Effector CD4-positive, alpha-beta T cell (primary cell): ENCODE measurements at places on chromosomes 16 and 17.
A peak's percentile ranks its signal among the peaks of the same experiment; 100 is the strongest.

DNA sequence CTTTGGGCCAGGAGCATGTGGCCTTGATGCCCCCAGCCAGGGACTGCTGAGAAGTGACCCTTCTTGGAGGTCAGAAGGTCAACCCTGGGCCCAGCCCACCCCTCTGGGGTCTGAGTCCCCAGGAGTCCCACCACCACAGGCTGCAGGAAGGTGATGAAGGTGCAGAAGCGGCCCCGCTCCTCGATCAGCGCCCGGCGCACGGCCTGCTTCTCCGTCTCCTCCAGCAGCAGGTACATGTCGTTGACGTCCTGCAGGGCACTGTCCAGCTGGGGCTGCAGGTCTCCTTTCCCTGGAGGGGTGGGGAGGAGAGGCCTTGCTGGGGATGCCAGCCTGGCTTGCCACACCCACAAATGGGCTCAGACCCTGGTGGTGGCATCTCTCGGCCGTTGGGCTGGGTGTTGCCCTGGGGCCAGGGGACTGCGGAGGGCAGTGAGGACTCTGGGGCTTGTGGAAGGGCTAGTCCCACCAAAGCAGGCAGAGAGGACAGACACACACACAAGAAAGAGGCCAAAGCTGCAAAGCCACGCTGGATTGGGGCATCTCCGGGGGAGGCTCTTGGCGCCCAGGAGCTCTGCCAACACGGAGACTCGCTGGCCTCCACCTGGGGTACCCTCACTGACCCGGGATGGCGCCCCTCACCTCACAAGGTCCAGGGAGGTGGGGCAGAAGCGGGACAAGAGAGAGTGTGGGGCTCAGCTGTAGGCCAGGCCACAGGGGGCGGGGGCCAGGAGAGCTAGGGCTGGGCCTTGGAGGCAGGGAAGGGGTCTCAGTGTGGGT lies 7.5 kb downstream of the MTSS2 start:
- DNase-seq, result no peak

- no peak for DNase-seq
These were observed 38.6 kb downstream of the SYNRG start for GRCh38 chr17:37570527-37571093.

DNA sequence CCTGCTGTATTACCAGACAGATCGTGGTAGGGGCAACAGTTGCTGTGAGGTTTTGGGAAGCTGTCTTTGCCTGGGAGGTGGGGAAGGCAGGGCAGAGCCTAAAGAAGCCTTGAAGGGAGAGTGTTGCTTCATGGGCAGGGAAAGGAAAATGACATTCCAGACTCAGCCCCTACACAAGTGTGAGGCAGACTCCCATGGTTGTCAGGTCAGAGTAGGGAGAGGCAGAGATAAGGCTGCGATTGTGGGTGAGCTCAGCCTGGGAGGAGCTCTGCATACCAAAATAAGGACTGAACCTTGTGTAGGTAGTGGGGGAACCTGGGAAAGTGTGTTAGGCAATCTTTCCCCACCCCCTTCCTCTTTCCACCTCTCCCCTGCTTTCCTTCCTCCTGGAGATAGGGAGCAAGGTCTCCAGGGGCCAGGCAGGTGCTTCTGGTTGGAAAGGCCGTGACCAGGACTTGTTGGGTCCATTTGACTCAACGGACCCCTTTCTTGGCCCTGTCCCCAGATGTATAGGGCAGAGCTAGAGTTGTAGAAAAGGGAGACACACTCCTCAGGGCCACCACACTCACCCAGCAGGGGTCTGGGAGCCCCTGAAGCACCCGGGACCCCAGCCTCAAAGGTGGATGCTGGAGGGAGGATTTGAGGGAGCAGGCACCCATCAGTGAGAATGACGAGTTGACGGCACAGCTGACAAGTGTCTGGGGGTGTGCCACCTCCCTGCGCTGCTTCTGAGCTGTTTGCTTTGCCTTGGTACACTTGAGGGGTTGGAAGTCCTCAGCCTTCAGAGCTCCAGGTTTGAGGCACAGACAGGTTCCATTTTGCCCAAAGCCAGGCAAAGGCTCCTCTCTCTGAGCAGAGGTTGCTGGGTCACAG lies 18.5 kb upstream of the TOB1 start:
- no peak for DNase-seq

GRCh38 chr16:15948532-15949209 lies 745 bp upstream of the ABCC1 start:
- no peak for DNase-seq

DNA sequence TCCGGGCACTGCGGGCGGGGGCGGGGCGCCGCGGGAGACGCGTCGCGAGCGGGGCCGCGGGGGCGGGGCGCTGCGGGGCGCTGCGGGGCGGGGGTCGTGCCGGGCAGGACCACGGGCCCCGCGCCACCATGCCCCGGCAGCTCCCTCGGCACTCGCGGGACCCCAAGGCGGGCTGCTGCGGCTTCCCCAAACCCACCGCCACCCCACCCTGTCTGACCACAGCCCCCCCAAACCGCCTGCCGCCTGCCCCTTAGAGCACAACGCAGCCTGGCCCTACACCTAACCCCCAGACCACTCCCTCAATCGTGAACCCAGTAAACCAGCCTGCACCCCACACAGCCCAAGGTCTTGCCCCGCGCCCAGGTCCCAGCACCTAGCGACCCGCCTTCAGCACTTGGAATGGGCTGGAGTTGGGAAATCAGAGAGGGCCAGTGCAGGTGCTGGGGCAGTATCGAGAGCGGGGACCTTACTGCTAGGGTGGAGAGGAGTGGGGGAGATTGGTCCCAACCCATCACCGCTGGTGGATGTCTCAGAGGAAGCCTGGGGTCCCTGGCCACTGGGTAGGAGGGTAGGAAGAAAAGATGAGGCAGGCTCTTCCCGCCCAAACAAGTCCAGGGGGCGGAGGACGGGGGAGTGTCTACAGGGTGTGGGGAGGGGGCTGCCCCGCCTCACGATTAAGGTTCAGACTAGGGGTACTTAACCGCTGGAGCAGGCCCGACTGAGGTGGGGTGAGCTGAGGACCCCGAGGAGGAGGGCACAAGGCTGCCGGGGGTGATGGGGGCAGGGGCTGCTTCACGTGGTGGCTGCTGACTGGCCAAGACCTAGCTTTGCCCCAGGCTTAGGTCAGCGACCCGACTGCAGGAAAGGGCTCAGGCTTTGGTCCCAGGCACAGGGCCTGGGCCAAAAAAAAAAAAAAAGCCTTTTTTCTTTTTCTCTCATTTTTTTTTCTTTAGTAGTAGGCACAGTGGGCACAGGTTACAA lies 539 bp upstream of the VAMP2 start:
- peak; percentile 6 for DNase-seq

GRCh38 chr16:49640581-49640980 lies 215.3 kb downstream of the ZNF423 start:
- no peak for DNase-seq

DNA sequence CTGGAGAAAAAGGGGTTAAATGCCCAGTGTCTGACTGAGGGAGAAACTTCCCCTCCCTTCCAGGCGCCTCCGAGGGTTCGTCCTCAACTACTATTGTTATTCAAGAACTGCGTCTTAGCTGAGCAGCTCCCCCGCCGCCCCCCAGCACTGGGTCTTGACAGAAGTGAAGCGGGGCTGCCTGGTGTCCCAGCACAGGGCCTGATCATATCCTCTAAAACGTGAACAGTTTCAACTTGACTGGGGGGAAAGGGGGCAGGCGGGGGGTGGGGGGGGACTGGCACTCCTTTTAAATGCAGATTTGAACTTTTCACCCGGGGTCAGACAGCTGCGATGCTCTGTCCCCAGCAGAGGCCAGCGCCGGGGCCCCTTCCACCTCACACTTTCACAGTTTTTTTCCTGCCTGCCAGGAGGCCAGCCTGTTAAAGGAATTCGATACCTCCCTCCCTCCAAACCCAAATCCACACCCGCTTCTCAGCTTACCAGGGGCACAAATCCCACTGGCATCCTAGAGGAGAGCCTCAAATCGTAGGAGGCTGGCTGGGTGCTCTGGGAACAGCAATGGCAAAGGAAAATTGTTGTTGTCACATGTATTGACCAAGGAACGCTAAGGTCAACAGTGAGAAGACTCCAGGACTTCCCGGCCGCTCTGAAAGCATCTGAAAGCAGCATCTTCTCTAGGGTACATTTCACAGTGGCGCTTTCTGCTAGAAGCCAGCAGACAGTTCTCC lies 14.5 kb downstream of the ZFHX3 start:
- no peak for DNase-seq

- no peak for DNase-seq
These were observed 341.4 kb downstream of the CA10 start for GRCh38 chr17:51817117-51817516.

DNA sequence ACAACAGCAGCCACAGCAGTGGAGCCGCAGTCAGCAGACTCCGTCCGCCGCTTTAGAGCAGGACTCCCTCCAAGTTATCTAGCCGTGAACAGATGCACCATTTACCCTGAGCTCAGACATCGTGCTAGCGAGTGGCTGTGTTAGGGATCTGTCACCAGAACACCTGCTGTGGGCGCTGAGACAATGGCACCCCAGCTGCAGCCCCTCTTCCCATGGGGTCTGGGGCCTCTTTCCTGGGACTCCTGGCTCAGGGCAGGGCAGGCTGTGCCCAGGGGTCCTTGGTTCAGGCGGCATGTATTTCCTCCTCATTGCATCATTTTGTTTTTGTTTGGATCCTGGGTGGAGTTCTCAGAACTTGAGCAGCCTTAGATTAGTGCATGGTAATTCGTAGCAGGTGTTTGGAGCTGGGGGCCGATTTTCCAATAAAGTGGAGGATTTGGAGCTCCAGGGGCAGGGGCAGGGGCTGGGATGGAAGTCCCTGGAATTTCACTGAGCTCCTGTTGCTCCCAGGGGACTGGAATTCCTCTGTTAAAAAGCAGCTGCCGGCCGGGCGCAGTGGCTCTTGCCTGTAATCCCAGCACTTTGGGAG lies 23.4 kb downstream of the NMRAL1 start:
- DNase-seq, result no peak

- peak; percentile 17 for DNase-seq
These were observed 15.5 kb downstream of the NEUROD2 start for GRCh38 chr17:39591958-39592954.

DNA sequence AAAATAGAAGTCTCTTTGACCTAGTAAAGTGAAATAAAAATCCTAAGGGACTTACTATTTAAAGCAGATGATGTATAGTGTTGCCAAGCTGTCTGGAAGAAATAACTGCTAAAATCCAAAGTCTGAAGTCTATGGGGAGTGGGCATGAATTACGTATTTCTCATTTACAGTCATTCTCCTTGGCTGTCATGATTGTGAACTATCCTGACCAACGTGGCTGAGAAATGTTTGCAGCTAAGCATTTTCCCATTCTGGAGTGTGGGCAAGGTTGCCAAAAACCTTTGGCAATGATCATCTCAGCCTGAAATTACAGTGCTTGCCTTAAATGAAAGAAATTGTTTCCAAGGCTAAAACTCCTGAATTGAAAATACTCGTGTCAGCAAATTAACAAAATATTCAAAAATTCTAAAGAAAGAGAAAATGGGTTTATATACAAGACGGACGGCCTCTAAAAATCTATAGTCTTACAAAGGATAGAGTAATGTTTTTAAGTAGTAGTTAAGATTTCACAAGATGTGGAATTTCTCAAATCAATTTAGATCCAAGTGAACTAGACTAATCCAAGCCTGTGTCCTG lies 77.0 kb downstream of the CACNG1 start:
- no peak for DNase-seq

DNA sequence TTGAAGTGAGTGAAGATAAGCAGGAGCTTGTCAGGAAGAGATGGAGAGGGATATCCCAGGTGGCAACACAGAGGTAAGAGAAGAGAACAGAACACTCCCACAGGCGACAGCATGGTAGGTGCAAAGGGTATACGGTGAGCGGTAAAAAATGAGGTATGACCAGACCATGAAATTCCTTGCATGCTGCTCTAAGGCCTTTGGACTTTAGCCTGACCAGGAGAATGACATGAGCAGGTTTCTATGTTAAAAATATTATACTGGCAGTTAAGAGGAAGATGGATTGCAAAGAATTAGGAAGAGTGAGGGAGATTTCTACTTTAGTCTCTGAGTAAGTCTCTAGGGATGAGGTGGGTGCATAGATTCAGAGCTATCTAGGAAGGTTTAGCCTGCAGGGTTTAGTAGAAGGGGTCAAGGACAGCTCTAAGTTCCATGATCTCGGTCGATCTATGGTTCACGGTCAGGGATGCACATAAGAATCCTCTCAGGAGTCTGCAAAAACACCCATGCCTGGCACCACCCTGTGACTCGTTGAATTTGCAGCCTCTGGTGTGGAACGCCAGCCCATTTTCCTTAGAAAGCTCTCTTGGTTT lies 65.7 kb downstream of the HLF start:
- no peak for DNase-seq

DNA sequence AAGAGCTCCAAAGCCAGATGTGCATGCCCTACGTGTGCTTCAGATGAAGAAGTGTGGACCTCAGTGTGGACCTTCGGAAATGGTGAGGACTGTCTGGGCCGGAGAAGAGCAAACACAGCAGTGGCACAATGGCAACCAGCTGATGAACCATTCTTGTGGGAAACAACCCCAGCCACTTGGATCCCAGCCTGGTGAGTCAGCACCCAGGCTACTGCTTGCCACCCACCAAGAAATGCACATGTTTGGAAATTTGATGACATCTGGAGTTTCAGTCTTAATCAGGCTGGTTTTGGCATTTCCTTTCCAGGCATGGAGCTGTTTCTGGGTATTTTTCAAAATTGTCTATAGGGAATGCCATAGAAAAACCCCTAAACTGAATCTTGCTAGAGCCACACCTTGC lies 42.7 kb downstream of the DYNLRB2 start:
- DNase-seq, result no peak

- DNase-seq, result no peak
These were observed 5.0 kb upstream of the KCTD11 start for GRCh38 chr17:7346761-7347614.

- no peak for DNase-seq
These were observed 26.9 kb upstream of the SLC38A8 start for GRCh38 chr16:84069540-84069939.

- DNase-seq, result no peak
These were observed 10.9 kb downstream of the CDRT4 start for GRCh38 chr17:15456496-15456895.

GRCh38 chr17:28675980-28676379 lies 14.0 kb downstream of the SUPT6H start:
- DNase-seq, result no peak

- DNase-seq, result no peak
These were observed 10.7 kb upstream of the MPP2 start for GRCh38 chr17:43918026-43918389.

DNA sequence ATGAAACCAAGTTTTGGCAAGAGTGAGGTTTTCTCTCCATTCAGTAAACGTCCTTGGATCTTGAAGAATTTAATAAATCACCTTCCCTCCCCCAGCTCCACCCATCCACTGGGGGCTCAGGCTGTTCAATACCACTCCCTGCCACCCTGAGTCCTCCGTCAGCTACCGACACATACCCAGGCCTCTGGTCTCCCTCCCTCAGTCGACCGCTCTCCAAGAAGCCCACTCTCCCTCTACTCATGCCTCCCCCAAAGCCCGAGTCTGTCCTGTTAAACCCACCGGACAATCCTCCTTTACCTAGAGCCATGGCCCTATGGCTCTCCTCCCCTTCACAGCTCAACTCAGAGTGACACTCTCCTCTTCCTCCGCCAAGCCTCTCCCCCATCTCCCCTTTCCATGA lies 19.7 kb upstream of the SLC4A1 start:
- no peak for DNase-seq
